ENCODE measurements at places on chromosomes 3 and 15. TPM values are rescaled to one million over a fixed set of nuclear protein-coding genes. Genes with fewer than 3 reads are reported as not detected.

The AGTR1 gene
- total RNA-seq = 1.6 TPM

The CHL1 gene
- not detected for total RNA-seq

DNA sequence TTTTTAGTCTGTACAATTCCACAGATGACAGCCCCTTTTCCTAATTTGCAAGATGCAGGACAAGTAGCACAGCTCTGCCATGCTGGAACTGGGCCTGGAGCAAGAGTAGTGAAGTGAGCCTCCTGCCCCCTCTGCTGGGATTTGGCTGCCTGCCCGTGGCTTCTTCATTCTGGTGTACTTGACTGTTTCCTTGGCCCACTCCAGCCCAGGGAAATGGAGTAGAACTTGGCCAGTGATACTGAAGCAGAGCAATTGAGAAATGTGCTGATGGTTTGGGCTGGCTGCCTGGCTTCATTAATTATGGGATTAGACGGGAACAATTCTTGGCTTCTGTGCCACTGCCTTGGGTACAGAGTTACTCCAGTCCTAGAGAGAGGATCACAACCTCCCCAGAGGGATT lies 2.8 kb downstream of the GPD1L start:
- DNase-seq = peak; percentile 45

GRCh38 chr3:25025236-25025635 lies 402.8 kb upstream of the RARB start:
- DNase-seq = no peak

GRCh38 chr3:112083239-112083638 lies 3.0 kb upstream of the C3orf52 start:
- DNase-seq = no peak

GRCh38 chr3:177250151-177250550 lies 52.9 kb upstream of the TBL1XR1 start:
- DNase-seq = no peak

DNA sequence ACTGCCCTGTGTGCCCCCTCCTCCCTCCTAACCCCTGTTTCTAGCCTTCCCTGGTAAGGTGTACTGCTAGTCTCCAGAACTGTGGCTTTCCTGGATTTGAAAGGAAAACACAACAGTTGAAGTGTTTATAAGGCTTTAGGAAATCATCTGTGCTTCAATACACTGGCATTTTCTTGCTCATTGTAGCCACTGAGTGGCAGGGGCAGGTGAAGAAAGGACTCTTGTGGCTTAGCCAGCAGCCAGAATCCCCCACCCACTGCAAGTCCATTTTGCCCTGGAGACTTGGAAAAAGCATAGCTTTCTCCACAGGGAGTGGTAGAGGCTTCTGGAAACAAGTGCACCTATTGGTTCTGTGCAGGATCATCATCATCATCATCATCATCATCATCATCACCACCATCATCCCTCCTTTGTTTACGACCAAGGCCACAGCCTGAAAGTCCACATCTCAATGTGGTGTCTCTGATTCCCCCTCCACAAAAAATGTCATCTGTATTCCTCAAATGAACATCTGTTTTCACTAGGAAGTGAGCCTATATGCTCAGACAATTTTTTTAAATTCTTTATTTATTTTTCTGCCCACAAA lies 33.4 kb downstream of the AQP9 start:
- no peak for DNase-seq

DNA sequence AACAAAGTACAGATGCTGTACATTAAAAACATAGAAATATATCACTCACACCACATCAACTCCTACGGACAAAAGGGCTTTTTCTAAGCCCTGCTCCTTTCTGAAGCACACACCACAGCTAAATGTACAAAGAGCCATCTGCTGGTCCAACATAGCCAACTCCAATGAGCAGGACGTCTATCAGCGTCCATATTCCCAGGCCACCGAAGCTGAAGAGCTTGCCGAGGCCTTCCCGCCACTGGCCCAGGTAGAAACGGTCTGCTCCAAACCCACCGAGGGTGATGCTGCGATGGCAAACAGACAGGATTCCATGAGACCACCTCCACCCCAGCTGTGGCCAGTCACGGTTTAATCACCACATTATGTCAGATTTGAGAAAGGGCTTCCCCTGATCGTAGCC lies 9.8 kb downstream of the TM2D3 start:
- DNase-seq = peak; percentile 21

- DNase-seq = no peak
Observed at GRCh38 chr3:134903837-134904236, 108.8 kb downstream of the EPHB1 start.

DNA sequence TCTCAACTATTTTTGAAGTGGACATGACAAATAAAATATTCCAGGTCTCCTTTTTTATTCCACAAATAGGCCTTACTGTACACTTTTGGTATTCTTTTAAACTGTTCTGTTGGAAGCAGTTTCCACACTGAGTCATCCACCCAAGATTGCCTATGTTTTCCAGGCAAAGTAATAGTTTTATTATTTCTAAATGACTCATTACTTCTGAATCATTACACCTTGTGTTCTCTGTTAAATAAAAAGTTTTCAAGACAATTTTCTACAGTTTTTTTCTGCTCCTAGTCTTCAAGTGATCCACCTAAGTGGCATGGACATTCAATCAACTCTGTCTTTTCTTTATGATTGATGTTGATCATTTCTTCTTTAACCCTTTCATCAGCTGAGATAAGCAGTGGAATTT lies 26.5 kb downstream of the PPP2R3A start:
- DNase-seq = peak; percentile 71

DNA sequence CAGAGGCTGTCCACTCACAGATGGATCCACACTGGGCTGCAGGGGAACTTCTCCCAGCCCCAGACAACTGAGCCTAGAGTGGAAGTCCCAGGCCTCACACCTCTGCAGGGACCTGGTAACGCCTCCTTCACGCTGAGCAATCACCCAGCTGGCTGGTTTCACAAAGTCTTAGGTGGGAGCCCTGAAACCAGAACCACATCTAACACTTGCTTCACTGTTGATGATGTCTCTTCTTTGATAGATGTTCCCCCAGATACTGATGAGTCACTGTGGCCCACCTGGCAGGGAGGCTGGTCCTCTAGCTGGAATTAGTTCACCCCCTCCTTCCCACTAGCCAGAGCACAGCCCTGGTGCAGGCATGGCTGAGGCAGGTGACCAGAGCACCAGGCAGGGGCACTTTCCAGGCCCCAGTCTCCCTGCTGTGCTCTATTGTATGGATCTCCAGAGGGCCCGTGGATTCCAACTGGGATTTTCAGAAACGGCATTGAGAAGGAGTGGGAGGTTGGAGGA lies 33.5 kb downstream of the MYL3 start:
- no peak for DNase-seq

Data from fibroblast of villous mesenchyme (primary cell).